ENCODE measurements at places on chromosomes 13 and 19.

GRCh38 chr13:65892859-65893258, 1337.3 kb downstream of the PCDH9 start:
- peak; percentile 21 for DNase-seq

DNA sequence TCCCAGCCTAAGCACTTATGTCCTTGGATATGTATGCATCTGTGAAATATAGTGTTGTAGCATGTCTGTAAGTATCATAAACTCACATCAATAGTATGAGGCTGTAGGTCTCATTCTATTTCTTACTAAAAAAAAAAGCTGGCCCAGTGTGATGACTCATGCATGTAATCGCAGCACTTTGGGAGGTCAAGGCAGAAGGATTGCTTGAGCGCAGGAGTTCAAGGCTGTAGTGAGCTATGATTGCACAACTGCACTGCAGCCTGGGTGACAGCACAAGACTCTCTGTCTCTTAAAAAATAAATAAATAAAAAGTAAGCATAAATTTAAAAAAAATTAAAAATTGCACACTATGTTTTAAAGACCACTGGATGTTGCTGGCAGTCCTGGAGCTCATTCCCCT, 79.1 kb upstream of the SPATA13 start:
- DNase-seq = no peak

GRCh38 chr13:109159650-109160309, 530.4 kb downstream of the MYO16 start:
- DNase-seq = no peak

DNA sequence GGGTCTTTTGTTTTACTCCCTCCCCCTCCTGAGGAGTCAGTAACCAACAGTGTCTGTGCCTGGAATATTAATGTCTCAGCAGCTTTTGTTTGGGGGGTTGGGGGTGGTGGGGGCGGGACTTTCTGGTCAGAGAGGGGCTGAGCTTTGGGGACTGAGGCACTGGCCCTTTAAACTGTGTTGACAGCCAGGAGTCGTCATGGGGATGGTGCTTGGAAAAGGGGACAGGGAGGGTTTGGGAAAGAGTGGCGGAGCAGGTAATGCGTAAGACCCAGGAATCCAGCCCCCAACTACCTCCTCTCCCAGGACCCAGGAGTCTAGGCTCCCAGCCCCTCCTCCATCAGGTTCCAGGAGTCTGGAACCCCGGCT, 5.2 kb downstream of the CADM4 start:
- DNase-seq = no peak

DNA sequence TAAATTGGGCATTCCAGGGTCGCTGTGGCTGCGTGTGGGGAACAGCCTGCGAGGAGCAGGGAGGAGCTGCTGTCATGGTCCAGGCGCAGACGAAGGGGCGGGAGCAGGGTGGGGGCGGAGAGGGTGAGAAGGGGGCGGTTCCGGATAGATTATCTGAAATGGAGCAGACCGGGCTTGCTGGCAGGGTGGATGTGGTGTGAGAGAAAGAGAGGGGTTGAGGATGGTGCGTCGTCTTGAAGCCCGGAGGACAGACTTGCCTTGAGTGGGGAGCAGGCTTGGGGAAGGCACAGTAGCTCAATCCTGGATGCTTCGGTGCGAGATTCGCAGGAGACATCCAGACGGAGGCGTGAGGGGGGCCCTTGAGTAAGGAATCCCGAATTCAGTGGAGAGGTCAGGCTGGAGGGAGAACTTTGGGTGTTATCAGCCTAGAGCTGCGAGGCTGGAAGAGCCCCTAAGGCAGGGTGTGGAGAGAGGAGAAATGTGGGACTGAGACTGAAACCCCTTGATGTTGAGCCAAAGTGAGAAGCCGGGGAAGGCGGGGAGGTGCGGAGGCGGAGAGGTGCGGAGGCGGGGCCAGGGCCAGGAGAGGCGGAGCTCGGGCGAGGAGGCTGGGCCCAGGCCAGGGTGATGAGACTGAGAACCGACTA, 40.6 kb downstream of the DPF1 start:
- peak; percentile 6 for DNase-seq

Data from AG10803 (cell line).